ENCODE measurements at places on chromosomes 12 and 14.

- DNase-seq = no peak
Observed at GRCh38 chr12:54593135-54593534, 4.7 kb upstream of the PPP1R1A start.

DNA sequence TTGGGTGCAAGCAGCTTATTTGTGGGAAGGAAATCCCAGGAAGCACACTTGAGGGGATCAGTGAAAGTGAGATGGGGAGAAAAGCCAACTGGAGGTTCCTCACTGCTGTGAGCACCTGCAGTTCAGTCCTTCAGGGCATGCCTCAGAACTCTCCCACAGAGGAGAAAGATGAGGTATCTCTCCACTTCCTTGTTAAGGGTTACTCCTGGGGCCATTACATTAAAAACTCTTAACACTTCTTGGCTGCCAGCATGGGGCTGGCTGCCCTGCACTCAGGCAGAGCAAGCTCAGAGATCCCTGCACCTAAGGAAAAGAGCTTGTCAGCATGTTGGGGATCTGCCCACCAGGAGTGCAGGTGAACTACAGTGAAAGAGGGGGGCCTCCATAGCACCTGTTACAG lies 28.8 kb downstream of the FERMT2 start:
- no peak for DNase-seq

- DNase-seq = no peak
Observed at GRCh38 chr12:109310247-109311125, 1.4 kb upstream of the FOXN4 start.

GRCh38 chr14:100864960-100865681 lies 38.4 kb downstream of the RTL1 start:
- DNase-seq = no peak

- DNase-seq = no peak
Observed at GRCh38 chr14:103534576-103535061, 5.6 kb downstream of the TRMT61A start.

GRCh38 chr14:95340201-95340697 lies 20.5 kb upstream of the CLMN start:
- no peak for DNase-seq

- DNase-seq = no peak
Observed at GRCh38 chr12:51829011-51829481, 19.5 kb downstream of the FIGNL2 start.

DNA sequence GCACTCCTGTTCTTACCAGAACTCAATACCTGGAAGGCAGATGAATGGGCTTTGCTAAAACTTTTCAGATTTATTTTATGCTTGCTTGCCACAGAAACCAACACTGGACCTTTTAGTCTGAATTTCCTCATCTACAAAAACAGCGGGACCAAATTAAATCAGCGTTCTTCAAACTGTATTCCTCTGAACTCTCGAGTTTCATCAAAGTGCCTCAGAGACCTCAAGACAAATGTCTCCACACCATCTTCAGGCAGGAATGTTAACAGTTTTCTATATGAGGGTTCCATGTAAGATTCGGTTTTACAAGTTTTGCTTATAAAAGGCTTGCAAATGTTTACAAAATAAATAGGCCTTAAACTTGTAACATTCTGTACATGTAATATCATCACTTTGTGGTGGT lies 74.6 kb downstream of the MED13L start:
- DNase-seq = no peak

DNA sequence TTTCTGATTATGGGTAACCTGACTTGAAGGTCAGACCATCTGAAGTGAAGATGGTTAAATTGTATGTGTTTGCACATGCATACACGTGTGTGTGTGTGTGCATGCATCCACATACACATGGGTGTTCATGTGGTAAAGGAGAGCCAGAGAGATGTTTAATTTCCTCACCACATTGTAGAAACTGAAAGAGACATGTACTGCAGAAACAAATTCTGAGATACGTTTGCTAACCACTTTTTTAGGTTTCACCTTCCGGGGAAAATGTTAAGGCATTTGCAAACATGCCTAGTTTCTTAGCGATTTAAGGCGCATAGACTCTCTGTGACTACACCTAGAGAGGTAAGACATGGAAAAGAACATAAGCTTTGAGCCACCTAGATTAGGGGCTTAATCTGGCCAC lies 362.9 kb downstream of the RAD51B start:
- DNase-seq = no peak

DNA sequence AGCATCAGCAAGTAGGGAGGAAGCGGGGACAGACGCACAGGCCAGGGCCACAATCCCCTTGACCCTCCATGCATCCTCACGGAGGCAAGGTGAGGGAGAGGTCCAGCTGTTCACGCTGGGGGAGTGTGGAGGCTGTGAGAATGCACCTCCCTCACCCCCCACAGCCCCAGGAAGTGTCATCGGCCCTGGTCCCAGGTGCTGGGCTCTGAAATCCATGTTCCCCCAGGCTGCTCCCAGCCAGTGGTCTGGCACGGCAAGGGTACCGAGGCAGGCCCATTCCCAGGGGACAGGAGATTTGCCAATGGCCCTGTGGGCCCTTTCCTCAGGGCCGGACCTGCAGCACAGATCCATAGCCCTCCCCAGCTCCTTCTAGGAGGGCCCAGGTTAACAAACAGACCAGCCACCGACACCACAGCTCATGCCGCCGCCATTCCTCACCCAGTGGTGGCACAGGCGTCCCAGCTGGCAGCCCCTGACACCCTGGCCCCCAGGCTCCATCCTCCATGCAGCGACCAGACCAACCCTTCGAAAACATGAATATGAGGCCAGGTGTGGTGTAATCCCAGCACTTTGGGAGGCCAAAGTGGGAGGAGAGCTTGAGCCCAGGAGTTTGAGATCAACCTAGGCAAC lies 21.9 kb upstream of the EIF5 start:
- no peak for DNase-seq

Data from SIG-M5 (cell line).